Stimulated activated CD8-positive, alpha-beta memory T cell treated with anti-CD3 and anti-CD28 coated beads, Interleukin-15, amount 100 ng/mL, for 1 hour (primary cell): ENCODE measurements at places on chromosomes 12 and 14.

DNA sequence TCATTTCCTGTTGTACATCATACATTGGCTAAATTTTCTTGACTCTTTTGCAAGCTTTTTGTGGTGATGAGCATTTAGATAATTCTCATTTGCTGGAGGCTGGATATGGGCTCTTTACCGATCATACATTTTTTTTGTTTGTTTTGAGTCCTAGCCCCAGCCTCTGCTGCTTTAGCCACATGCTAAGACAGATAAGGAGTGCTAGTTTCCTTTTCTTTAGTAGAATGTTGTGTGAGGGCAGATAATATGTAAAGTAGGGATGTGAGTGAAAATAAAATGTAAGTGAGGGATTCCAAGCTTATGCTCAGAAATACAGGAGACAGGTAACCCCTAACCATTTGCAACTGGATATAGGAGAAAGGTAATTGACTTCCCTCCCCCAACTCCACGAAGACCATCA, 405.7 kb downstream of the TRHDE start:
- DNase-seq: no peak

DNA sequence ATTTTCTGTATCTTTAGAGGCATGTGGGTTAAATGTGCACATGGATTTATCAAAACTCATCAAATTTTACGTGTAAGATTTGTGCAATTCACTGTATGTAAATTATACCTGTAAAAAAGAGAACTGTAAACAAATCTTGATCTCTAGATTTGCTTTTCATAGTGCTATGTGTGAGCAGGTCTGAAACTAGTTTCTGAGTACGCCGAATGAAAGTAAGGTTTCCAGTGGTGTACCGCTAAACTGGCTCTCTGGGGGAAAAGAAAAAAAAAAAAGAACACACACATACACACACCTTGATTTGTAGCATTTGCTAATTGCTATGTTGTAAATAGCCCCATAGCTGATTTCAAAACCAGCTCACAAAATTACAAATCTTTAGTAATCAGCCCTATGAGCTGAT, 8.6 kb upstream of the SLC41A2 start:
- no peak for DNase-seq

DNA sequence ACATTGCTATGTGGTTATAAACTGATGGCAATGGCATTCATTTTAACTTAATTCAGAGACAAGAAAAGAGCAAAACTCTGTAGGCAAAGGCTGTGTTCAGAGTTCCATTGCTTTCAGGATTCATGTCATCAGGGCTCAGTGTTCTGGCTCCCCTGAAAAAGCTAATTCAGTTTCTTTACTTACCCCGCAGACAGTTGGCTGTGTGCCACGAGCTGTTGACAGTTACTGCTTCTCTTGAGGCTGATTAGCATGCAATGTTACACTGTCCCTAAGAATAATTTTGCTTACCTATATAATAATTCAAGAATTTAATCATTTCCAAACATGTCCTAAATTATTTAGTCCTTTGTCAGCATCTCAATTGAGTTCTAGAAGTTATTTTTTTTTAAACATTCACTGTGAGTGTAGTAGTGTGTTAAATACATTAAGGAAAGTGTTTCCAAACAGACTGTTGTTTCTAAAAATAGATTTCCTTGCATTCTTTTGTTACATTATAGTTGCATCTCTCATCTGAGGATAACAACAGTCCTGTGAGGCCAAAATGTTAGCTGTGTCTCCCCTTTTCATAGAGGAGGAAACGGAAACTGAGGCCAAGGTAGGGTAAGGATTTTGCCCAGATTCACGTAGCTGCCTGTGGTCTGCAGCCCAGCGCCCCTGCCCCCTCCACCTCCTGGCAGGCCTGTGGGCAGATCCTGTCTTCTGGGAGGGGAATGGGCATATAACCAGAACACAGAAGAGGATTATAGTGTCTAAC, 98.6 kb downstream of the PELI2 start:
- no peak for DNase-seq

- no peak for DNase-seq
Observed at GRCh38 chr14:36521598-36522345, 1.7 kb upstream of the NKX2-1 start.

- no peak for DNase-seq
Observed at GRCh38 chr12:95034750-95035149, 31.3 kb upstream of the NDUFA12 start.

GRCh38 chr12:122228092-122228491, 2.2 kb upstream of the DIABLO start:
- no peak for DNase-seq

DNA sequence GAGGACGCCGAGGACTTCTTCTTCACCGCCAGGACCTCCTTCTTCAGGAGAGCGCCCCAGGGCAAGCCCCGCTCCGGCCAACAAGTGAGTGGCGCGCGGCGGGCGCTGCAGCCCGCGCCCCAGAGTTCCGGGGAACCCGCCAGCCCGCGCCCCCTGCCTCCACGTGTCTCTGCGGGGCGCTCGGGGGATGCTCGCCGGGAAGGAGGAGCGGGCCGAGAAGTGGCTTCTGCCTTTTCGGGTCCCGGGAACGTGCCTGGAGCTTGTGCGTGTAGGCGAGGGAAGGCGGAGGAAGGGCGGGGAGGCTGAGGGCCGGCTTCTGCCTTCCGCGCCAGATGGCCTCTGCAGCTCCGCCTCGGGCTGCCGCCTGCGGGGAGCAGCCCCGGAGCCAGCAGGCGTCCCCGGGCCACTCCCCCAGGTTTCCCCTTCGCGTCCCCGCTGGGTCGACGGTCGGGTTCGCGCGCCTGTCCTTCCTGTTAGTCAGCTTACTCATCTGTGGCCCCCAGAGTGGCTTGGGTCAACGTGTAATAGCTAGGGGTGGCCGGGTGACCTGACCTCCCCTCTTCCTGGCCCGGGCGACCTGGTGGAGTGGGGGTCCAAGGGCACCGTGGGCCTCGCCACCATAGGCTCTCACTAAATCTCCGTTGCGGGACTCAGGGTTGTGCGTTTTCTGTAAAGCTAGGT, 505 bp downstream of the RASSF3 start:
- DNase-seq: peak; percentile 39
